ENCODE measurements at places on chromosomes 1 and 21.

DNA sequence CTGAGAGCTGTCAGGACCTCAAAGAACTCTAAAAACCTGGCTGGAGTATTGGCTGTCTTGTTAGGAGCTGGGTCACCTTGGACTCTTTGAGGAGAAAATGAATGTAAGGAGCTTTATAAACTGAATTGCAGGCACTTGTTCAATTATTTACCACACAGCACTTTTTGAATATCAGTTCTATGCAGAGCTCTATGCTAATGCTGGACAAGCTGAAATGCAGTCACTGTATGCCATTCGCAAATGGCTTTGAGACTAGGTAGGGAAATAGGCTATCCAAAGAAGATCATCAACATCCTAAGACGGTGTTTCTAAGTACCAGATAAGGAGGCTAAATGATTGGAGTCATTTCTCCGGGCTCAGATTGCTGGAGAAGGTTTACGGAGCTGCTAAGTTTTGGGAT, 333.5 kb downstream of the SIPA1L2 start:
- DNase-seq: no peak

- no peak for DNase-seq
These were observed 657.1 kb upstream of the BRINP3 start for GRCh38 chr1:191134796-191135195.

GRCh38 chr21:42079939-42080787, 9.0 kb downstream of the UMODL1 start:
- no peak for DNase-seq

DNA sequence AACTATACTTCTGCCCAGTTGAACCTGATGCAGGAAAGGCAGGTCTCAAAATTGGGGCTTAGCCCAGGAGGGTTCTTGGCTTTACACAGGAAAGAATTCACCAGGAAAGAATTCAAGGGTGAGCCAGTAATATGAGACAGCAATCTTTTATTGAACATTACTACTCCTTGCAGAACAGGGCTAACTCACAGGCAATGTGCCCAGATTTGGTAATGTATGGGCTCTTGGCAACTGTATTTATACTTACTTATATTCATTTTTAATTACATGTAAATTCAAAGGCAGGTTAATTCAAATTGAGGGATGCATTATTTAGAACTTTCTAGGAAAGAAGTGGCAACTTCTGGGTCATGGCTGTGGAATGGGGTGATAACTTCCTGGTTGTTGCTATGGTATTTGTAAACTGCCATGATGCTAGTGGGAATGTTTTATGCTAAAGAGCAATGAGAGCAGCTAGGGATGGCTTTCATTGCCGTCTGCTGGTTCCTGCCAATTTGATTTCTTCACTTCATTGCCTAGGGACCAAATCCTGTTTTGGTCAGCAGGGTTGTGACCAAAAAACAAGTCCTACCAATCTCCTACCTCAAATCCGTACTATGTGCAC, 107.5 kb downstream of the CHRM3 start:
- DNase-seq: no peak

DNA sequence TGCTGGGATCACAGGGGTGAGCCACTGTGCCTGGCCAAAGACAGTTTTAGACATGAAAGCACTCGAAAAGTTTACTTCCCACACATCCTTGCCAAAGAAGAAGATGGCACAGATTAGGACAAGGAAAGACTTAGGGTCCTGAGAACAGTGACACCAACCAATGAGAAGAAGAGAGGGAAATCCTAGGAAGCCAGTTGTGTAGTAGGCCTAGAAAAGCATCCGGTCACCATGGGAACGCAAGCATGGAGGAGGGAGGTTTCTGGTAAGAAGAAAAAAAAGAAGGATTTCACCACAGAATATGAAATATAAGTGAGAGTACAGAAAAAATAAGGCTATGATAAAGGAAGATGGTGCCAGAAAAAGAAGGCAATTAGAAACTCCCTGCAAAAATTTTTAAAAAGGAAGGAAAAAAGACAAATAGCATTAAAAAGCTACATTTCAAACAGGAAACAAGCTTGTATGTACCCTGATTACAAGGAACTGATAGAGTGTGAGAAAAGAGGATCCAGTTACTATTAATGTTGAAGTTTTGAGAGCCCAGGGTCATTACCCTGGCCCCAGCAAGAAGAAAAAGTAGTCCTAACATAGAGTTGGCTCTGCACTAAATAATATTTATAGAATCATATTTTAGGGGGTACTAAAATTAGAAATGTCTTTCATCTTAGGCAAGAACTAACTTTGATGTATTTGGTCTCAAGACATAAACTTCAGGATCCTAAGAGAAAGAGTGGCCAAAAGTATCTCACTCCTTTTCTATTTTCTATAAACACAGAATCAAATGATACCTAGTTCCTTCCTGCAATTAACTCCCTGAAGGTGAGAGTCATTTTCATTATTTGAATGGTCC, 16.1 kb downstream of the DIPK1A start:
- DNase-seq: no peak
